ENCODE measurements at places on chromosomes 4 and X.

- no peak for DNase-seq
Measured at GRCh38 chrX:105241056-105241455, 20.6 kb upstream of the TEX13A start.

- no peak for DNase-seq
Measured at GRCh38 chr4:6961496-6962210, 52.0 kb downstream of the TBC1D14 start.

- peak; percentile 28 for DNase-seq
Measured at GRCh38 chr4:18020145-18020670, 1.3 kb downstream of the LCORL start.

- peak; percentile 48 for DNase-seq
Measured at GRCh38 chr4:2817701-2818350, 24.9 kb downstream of the SH3BP2 start.

GRCh38 chr4:142407596-142407995 lies 438.5 kb downstream of the INPP4B start:
- DNase-seq = no peak

- DNase-seq = no peak
Measured at GRCh38 chr4:13704761-13705160, 77.2 kb upstream of the BOD1L1 start.

GRCh38 chr4:84263415-84263814 lies 235.7 kb downstream of the NKX6-1 start:
- no peak for DNase-seq

- DNase-seq = peak; percentile 70
Measured at GRCh38 chrX:14039344-14039743, 9.7 kb upstream of the GEMIN8 start.

DNA sequence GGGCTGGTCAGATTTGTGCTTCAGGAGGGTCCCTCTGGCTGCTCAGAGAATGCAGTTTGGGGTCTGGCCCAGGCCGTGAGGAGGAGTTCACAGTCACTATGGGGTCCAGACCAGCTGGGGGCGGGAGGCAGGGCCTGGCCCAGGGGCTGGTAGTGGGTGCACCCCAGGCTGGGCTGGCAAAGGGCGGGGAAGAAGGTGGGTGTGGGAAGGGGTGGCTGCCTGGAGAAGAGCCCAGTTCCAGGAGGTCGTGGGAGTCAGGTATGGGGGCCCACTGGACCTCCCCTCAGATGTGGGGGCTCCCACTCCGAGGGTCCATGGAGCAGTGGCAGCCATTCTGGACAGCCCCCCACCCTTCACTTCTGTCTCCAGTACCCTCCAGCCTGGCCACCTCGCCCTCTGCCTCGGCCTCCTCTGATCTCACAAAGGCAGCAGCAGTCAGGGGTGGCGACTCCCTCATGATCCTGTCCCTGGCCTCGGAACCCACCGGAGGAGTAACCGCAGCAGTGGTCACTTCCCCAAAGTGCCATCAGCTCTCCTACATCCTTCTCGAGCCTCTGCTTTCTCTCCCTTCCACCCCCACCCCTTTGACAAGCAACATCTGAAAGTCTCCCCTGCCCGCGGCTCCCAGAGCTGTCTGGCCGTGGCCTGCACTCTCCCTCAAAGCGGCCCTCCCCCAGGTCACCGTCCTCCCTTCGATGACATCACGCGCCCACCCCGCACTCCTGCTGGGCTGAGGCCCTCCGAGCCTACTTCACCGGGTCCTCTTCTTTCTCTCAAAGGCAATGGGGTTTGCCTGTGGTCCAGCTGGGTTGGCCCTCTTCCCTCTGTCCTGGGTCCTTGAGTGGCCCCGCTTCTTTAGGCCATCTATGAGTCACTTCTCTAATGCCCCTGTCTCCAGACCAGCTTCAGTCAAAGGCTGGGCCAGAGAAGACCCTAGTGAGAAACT lies 1.7 kb upstream of the SLC6A8 start:
- DNase-seq = no peak

- no peak for DNase-seq
Measured at GRCh38 chr4:12583275-12583674, 900.9 kb downstream of the RAB28 start.

DNA sequence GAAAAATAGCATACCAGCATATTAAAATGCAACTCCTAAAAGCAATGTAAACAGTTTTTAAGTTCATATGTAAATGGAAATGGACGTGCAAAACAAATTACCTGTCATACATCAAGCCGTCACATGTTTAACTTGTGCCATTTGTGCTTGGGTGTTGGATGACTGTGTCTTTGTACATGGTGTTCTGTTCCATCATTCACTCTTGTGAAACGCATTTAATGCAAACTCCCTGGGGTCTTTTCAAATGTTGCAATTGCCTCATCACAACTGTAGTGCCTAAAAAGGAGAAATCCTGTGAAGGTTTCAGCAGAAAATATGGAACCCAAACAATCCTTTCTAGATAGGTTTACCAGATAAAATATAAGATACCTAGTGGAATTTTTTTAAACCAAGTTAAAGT lies 52.4 kb downstream of the PHOX2B start:
- no peak for DNase-seq

DNA sequence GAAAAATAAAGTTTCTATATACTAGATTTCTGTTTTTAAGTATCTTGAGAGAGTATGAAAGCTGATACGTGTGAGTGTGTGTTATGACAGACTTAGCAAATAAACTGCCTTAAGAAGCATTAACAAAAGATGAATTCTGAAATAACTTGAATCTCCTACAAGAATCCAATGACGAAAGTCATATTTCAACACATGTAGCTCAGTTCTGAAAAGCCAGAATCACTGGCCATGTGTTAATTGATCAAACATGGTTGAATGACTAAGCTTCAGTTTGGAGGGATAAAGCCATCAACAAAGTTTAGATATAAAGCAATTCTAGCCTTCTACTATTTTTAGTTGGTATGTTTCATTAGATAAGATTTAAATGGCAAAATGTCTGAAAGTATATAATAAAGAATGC lies 88.5 kb upstream of the ETNPPL start:
- no peak for DNase-seq

- DNase-seq = no peak
Measured at GRCh38 chr4:26687728-26688127, 103.8 kb downstream of the TBC1D19 start.

GRCh38 chr4:15551740-15552446 lies 82.2 kb downstream of the CC2D2A start:
- DNase-seq = peak; percentile 11

DNA sequence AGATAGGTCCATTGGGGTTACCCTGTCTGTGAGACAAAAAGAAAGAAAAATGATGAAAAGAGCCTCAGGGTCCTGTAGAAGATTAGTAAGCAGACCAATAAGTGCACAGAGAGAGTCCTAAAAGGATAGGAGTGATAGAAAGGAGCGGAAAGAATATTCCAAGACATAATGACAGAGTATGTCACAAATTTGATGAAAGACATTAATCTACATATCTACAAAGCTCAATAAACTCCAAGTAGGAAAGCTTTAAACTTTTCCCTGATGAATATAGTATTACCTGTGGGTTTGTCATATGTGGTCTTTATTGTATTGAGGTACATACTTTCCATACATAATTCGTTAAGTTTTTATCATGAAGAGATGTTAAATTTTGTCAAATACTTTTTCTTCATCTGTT lies 73.7 kb downstream of the MTMR8 start:
- no peak for DNase-seq

DNA sequence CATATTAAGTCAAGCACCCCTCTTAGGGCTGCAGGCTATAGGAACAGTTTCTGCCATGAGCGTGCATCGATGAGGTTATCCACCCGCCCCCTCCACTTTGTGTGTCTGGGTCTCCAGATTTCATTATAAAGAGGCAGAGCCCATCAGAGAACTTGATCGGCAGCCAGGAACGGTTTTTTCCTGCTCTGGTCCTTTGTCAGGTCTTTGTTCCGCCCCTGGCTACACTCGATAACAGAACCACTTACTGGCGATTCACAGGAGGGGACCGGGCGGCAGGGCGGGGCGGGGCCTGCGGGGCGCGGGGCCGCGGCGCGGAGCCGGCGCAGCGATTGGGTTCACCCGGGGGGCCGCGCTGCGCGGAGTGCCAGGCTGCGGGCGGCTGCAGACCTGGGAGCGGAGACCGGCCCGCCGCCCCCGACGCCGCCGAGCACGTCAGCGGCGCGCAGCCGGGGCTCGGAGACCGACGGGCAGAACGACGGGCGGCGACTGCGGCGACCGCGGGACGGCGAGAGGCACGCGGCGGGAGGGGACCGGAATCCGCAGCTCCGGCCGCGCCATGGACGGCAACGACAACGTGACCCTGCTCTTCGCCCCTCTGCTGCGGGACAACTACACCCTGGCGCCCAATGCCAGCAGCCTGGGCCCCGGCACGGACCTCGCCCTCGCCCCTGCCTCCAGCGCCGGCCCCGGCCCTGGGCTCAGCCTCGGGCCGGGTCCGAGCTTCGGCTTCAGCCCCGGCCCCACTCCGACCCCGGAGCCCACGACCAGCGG lies at the start of gene SLC10A4:
TSS of gene SLC10A4 (plus strand) at position 338 of the 771 bp plus-strand sequence. CDS start at position 557, 219 bp downstream.
- DNase-seq = no peak

GRCh38 chrX:87403551-87403950 lies 114.1 kb upstream of the KLHL4 start:
- no peak for DNase-seq

DNA sequence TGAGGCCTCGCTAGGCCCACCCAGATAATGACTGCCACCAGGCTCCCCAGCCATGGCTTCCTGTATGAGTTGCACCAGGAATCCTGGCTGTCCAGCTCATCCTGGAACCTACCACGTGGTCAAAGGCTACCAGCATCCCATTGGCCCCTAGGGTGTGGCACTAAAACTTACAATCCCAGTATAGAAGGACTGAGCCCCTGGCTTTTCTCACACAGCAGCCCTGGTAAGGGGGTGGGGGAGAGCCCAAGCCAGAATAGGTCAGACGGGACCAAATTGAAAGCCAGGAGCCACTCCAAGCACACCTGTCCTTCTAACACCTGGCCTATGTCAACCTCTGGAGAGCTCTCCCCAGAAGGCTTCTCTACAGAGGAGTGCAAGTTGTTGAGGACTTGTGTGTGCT lies 269.3 kb upstream of the AGTR2 start:
- no peak for DNase-seq

DNA sequence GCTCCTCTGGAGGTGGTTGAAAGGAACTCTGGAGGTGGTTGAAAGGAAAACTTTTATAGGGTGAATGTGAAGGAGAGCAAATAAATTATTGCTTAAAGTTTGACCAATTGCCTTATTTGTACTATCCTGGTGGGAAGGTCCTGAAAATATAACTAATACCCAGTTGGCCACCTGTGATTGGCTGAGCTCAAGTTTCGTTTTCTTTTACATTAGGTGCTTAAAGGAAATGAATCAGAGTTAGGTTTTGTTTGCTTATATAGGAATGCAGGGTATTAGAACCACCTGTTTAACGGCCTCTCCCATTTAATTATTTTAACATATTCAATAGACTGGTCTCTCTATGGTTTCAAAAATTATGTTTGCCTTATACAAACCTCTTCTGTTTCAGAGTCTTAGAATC lies 497.6 kb downstream of the PRR32 start:
- DNase-seq = peak; percentile 11

DNA sequence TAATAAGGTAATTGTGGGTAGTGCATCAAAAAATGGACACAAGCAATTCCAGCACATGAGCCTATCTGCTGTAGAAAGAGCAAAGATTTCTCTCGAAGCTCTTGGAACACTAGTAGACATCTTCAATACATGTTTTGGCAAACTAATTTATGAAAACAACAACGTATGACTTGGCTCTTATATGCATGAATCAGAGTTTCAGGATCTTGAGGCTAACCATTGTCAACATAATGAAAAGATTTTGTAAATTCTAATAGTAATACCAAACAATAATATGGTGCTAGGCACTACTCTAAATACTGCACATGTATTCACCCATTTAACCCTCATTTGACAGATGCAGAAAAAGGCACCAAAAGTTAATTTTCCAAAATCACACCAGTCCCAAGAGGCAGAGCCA lies 25.1 kb upstream of the ANKRD50 start:
- DNase-seq = no peak

DNA sequence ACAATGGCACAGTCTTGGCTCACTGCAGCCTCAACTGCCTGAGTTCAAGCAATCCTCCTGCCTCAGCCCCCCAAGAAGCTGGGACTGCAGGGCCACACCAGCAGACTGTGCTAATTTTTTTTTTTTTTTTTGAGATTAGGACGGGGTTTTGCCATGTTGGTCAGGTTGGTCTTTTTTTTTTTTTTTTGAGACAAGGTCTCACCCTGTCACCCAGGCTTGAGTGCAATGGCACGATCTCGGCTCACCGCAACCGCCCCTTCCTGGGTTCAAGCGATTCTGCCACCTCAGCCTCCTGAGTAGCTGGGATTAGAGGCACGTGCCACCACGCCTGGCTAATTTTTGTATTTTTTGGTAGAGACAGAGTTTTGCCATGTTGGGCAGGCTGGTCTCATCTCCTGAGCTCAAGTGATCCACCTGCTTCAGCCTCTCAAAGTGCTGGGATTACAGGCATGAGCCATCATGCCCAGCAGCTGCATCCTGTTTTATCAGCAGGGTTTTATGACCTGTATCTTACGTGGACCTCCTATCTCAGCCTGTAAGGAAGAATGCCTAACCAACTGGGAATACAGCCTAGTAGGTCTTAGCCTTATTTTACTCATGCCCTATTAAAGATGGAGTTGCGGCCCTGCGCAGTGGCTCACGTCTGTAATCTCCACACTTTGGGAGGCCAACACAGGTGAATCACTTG lies 13.2 kb upstream of the MRPL1 start:
- no peak for DNase-seq

- DNase-seq = no peak
Measured at GRCh38 chrX:113726009-113726408, 857.9 kb upstream of the HTR2C start.

DNA sequence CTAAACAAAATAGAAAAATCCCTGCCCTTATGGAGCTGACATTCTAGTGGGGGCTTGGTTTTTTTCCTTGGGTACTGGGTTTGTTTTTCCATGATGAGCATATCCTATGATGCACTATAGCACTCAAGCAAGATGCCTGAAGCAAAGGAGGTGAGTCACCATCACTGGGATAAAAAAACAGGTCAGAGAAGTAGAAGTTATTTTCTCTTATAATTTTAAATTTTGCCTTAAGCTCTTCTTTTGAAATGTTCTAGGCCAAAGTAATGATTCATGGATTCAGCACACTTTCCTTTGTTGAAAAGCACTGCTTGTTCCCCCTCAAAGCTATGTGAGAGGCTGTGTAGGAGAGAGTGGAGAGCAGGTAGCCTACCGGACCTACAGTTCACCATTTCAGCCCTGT lies 15.2 kb upstream of the CXCL2 start:
- no peak for DNase-seq

DNA sequence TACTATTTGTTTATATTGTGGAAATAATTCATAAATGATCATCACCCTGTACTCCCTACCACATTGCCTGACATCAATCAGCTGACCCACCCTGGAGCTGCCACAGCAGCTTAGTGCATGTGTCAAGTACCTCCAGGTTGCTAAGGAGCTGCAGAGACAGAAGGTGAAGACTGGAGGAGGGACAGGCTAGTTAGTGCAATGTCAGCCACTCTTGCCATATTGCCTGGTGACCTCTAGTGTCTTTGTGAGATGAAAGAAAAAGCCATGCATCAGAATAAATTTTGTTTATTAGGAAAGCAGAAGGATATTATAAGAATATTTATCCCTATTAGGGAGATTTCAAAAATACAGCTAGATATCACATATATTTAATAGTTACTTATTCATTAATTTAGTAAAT lies 243.9 kb upstream of the FAT4 start:
- DNase-seq = peak; percentile 51

Measured in HT-29 (cell line).